ENCODE measurements at places on chromosomes 3 and 15.

- no peak for DNase-seq
Observed at GRCh38 chr3:66593978-66594377, 93.2 kb upstream of the LRIG1 start.

DNA sequence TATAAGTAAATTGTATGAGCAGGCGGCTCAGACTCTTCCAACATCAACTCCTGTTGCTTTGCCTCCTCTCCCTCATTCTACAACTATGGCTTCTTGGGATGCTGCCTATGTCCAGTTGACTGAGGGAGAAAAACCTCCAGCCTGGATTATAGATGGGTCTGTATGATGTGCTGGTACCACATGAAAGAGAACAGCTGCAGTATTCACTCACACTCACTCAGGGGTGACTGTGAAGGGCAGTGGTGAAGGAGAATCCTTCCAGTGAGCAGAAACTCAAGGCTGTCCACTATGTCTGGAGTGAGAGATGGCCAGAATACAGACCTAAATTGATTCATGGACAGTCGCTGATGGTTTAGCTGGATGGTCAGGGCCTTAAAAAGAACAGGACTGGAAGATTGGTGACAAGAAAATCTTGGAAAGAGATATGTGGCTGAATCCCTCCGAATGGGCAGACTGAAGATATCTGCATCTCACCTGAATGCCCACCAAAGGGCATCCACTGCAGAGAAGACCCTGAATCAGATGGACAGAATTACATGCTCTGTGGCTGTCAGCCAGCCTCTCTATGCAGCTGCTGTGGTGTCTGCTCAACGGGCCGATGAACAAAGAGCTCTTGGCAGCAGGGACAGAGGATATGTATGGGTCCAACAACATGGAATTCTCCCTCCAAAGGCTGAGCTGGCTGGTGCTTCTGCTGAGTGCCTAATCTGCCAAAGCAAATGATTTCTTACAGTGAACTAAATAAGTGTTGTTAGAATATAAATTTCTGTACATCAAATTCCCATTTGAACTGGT lies 1.9 kb upstream of the BCL2L10 start:
- DNase-seq: no peak

- no peak for DNase-seq
Observed at GRCh38 chr3:15755181-15755580, 42.6 kb downstream of the ANKRD28 start.

DNA sequence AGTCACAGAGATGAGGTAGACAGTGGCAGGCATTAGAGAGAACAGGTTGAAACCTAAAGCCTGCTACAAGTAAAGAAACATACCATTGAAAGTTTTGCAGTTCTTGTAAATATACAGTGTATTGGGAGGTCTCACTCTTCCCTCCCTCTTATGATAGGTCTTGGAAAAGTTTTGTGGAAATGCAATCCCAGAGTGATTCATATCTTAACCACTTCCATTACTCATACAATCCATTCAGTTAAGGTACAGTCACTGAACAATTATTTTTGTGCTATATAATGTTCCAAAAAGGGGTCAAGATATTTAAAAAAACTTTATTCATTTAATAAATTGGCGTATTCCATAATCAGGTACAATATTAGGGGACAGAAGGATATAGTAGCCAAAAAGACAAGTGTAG lies 737.7 kb upstream of the ALCAM start:
- DNase-seq: no peak

- DNase-seq: no peak
Observed at GRCh38 chr3:43388915-43389314, 102.6 kb downstream of the SNRK start.

- DNase-seq: no peak
Observed at GRCh38 chr3:157063926-157064325, 96.0 kb downstream of the CCNL1 start.

GRCh38 chr3:13854492-13854891 lies 25.4 kb downstream of the WNT7A start:
- DNase-seq: no peak

DNA sequence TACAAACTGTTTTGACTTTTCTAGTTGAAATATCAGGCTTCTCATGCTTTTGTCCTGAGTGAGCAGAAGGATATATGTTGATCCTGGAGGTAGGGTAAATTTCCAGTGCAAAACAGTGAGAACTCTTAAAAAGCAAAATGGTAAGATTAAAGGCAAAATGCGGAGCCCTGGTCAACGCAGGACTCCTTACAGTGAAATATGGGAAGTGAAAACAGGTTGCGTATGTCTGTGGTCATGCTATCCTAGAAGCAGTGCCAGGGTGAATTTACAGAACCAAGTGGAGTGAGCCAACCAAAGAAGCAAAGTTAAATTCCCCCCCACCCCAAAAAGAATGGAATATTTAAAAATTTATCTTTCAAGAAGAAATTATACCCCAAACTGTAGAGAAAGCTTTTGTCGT lies 256.4 kb downstream of the NR2F2 start:
- DNase-seq: no peak

DNA sequence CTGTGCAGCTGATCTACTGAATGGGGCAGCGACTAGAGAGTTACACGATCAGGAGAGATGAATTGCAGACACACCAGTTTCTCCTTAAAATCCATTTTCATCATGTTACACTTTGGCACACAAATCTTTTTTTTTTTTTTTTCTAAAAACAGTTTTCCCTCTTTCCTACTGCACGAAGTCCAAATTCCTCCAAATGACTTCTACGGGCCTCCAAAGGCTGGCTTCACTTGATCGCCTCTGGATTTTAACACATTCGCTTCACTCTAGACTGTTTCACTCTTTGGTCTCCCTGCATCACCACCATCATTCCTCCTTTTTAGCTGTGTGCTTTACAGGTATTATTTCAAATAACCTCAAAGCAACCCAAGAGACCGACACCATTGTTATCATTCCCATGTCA lies 268.6 kb downstream of the RORA start:
- no peak for DNase-seq

DNA sequence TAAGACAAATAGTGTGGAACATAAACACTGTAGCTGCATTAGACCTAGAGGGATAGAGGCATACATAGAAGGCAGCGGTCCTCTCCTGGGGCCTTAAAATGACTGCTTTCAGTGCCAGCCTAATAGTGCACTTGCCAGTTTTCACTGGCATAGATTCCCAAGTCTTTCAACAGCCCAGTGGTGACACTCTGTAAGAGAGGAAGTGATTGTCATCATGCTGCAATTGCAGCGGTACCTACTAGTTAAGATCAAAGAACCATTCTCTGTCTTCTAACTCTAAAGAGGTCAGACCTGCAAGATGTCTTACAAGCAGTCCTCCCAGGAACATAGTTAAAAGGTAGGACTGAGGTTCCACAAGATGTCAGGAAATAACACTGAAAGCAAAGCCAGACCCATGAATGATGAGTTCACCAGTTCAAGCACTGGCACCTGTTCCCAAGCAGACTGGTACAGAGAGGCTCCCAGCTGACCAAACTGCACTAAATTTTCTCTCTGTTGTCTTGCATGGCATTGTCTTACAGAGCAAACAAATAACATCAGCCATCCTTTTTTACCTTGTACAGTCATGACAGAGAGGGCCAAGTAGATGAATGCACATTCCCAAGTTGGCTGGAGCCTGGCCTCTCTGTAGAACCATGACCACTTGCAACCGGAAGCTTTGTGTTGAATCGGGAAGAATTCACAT lies 100.5 kb upstream of the SKOR1 start:
- no peak for DNase-seq

Measured in activated CD4-positive, alpha-beta T cell treated with anti-CD3 and anti-CD28 coated beads, Interleukin-2, Interleukin-6, amounts not matched to agents 100 ng/mL and 50 ng/mL, durations not matched to agents 16 hours and 8 hours (primary cell).